ENCODE measurements at places on chromosomes 5 and 9. TPM values are rescaled to one million over a fixed set of nuclear protein-coding genes. Genes with fewer than 3 reads are reported as not detected.
A peak's percentile ranks its signal among the peaks of the same experiment; 100 is the strongest.

The OR1Q1 gene
- total RNA-seq: not detected

DNA sequence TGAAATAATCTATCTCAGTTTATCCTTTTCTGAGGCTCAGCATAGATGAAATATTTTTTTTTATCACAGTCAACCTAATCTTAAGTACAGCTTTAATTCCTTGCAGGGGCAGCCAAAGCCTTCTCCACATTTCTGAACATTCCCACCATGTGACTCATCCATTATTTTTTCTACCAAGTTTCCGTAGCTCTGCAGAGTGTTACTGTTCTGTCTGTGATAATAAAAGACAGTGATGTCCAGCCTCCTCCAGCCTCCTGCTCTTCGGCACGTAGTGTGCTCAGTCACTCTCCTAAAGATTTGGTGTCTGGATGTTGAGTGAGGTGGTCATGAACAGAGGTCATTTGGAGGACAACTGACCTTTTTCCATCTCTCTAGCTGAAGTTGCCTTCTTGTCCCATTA, 338.1 kb upstream of the ADAMTS16 start:
- DNase-seq: peak; percentile 56

The IL4 gene
- total RNA-seq: not detected

- no peak for DNase-seq
Measured at GRCh38 chr5:180596115-180596667, 4.9 kb upstream of the SCGB3A1 start.

DNA sequence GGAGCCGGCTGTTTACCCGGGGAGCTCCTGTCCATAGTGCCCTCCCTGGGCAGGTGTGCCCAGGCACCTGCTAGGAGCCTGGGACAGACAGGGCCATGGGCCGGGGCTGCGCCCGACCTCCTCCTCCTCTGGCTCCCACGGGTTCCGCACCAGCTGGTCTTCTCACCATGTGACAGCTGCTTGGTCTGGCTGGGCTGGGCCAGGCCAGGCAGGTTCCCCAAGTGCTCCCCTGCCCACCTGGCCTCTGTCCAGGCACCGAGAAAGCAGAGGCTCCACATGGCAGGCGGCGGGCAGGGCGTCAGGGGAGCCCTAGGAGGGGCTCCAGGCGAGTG, 60.0 kb downstream of the OLFM1 start:
- no peak for DNase-seq

The PRDM9 gene
- total RNA-seq: not detected

The TNC gene
- 457 TPM for total RNA-seq

The HRH2 gene
- total RNA-seq: not detected

DNA sequence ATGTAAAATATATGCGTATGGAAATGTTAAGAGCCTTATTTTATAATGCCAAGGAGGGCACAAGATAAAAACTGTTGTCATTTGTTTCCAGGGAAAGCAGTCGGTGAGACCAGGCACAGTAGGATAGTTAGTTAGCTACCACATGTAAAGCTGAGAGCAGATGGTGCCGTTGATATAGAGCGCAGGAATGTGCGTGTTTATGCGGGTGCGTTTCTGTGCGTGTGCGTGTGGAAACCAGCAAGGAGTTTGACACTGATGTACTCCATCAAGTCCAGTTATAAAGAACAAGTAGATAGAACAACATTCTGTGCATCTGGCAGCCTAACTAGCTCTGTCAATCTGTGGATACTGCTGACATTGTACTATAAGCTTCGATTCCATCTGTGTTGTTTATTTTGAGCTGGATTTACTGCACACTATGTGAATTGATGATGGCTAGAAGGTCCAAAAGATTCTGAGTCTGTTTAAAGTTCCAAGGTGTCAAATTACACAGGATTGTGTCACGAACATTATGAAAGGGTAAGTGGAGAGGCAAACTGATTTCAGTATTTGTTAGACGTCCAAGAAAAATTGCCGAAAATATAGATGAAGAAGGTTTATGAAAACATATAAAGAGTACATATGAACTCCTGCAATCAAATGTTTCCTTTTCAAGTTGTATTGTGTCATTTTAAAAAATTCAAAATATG, 494.9 kb upstream of the MEF2C start:
- peak; percentile 50 for DNase-seq

GRCh38 chr5:157516006-157516405, 56.0 kb downstream of the NIPAL4 start:
- DNase-seq: peak; percentile 97

GRCh38 chr5:132055808-132056609, 4.4 kb upstream of the IL3 start:
- no peak for DNase-seq

- DNase-seq: no peak
Measured at GRCh38 chr5:124285071-124285470, 461.4 kb downstream of the ZNF608 start.

DNA sequence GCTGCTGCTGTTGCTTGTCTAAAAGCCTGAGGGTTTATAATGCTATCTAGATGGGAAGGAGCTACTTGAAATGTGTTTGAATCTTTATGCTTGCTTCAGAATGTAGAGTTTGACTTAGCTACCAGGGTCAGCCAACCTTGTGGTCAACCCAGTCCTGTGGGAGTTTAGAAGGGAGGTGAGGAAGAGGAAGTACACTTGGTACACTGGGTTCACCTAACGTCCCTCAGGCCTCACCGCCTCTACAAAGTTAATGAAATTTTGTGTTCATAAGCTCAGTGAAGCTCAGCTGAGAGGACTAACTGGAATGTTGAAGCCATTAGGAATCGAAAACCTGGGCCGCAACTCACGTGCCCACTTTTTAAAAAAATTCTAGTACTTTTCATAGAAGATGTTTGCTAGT, 10.7 kb downstream of the IQGAP2 start:
- no peak for DNase-seq

The CCDC152 gene
- 1.5 TPM for total RNA-seq

DNA sequence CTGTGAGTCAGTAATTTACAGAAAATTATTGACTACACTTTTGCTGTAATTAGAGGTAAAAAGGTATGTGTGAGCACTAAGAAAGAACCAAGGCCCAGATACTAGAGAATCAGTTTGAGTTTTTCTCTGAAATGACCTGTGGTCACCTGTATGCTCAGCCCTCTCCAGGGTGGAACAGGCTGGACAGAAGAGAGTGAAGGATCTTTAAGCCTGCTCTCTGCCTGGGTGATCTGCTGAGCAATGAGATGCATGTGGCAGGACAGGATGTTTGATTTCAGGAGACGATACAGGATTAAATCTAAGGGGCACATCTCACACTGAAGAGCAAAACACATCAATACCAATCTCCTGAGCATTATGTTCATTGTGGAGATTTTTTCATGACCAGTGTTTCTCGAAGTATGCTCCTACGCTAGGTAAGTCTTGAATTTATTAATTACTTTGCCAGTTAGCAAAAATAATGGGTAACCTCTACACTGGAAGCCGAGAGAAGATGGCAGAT, 25.5 kb downstream of the HMGCR start:
- no peak for DNase-seq
